ENCODE measurements at places on chromosomes 2 and 18. TPM values are rescaled to one million over a fixed set of nuclear protein-coding genes. Genes with fewer than 3 reads are reported as not detected.

GRCh38 chr2:33130054-33130447, 183.3 kb downstream of the LTBP1 start:
- H3K4me3 ChIP-seq, result no peak overlapping the region
- DNase-seq, result no peak
- peak overlapping the region; percentile 23 for H3K27ac ChIP-seq
- peaks cover 32% of the 10 kb centered on the region for H3K4me1 ChIP-seq

DNA sequence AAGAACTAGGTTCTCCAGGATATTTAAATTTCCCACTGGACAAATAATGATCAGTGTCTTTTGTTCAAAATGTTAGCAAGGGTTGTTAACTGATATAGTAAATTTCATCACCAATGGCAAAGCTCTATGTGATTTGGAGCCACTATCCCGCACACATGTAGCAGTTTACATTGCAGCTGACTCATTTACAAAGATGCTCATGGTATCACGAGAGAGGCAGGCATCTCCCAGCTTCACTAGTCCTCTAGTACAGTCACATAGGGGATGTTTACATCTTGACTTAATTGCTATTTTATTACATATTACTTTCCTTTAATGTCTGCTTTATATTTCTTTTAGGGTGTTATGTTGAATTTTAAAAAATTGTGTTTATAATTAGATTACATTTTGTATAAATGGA, 30.7 kb downstream of the KCNE4 start:
- no peak for DNase-seq
- H3K36me3 ChIP-seq, result no peaks in the 10 kb centered on the region
- no peaks in the 10 kb centered on the region for H3K27me3 ChIP-seq

DNA sequence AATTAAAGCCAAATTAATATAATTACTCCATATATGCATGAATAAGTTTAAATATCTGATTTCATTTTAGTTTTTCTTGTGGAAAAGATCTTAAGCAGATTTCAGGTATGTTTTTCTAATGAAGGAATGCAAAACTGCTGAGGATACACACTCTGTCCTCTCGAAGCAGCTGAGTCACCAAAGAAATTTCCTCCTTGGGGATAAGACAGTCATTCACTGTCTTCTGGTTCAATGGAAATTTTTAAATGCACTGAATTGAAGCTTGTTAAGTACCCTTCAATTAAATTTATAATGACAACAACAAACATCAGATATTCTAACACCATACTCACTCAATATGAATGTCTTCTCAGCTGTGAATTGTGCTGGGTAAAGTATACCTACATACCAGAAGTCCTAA, 101.5 kb upstream of the DNER start:
- DNase-seq, result no peak
- H3K4me1 ChIP-seq, result no peaks in the 10 kb centered on the region
- H3K36me3 ChIP-seq, result peaks cover 9% of the 10 kb centered on the region
- no peaks in the 10 kb centered on the region for H3K27me3 ChIP-seq

DNA sequence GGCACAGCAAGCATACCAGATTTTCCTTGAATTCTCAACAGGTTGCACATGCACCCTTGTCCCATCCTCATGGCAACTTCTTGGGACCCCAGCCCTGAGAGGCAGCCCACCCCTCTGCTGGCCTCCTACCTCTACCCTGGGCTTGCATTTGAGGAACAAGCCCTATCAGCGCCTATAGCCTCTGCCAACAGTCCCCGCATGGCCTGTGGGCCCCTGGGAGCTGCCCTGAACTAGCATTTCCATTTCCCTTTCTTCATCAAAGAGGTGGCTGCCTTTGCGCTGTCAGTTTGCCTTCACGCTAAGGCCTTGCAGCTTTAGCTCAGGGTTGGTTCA, 5.4 kb upstream of the ZAP70 start:
- no peak for DNase-seq
- no peaks in the 10 kb centered on the region for H3K27me3 ChIP-seq

DNA sequence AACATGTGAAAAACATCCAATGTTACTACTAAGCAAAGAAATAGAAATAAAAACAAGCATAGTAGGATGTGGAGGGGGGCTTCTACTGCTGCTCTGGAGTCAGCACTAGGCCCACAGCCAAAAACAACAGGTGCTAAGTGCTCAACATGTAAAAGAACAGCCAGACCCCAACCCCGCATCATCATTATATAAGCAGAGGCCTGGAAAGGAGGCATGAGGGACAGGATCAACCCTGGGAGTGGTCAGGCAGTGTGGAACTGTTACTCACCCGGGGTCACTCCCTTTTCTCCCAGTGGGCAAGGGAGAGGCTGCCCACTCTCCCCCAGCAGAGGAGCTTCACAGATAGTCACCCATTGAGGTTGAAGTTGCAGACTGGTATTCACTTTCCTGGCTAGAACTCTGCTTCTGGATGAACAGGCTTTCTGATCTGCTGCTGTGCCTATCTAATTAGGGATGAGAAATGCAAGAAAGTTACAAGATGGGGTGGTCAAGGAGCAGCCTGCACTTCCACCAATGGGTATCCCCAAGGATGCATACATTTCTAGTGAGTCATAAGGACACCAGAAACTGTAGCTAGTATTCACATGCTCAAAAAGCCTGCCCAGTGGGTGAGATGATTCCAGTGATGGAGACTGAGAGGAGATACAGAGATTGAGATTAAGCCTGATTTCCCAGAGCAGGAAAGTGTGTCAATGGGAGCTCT, 480.1 kb upstream of the TCF4 start:
- H3K4me1 ChIP-seq, result peaks cover 9% of the 10 kb centered on the region
- no peaks in the 10 kb centered on the region for H3K27me3 ChIP-seq
- peak overlapping the region; percentile 67 for H3K27ac ChIP-seq
- no peak overlapping the region for H3K4me3 ChIP-seq
- DNase-seq, result no peak

GRCh38 chr2:47485751-47486300, 82.9 kb downstream of the MSH2 start:
- no peak overlapping the region for H3K27ac ChIP-seq
- peaks cover 14% of the 10 kb centered on the region for H3K36me3 ChIP-seq
- H3K27me3 ChIP-seq, result no peaks in the 10 kb centered on the region
- no peak overlapping the region for H3K4me3 ChIP-seq
- DNase-seq, result no peak

DNA sequence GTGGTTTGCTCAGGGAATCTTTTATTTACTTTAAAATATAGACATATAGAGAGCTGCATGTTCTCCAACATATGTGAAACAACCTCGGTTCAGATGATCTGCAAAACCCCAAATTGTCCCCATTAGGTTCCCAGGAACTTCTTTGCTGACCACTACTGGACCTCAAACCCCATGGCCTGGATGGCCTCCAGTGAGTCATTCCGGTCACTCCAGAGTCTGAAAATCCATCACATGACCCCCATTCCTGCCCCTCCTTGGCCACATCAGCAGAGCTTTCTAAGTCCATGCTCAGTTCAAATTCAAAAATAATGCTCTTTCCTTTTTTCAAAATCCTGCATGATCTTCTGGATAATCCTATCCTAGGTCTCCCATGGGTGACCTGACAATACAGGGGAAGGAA, 271.0 kb downstream of the TNS1 start:
- H3K36me3 ChIP-seq, result no peaks in the 10 kb centered on the region
- no peak for DNase-seq
- no peak overlapping the region for H3K27ac ChIP-seq
- H3K4me1 ChIP-seq, result peaks cover 75% of the 10 kb centered on the region
- no peak overlapping the region for H3K4me3 ChIP-seq
- H3K27me3 ChIP-seq, result no peaks in the 10 kb centered on the region

DNA sequence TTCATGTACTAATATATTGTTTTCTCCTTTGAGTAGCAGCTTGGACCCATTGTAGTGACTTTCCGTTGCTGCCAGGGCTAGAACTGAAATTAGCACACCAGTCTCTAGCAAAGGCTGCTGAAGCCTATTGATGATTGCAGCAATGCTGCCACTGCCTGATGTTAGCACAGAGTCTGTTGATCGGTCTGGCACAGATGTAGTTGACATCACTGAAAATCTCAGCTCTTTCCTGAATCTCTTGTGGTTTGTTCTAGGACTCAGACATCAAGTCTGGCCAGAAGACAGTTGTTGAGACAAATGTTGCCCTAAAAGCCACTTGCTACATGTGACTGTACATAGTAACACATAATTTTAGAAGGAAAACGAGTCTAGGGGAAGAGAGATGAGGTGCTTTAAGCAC, 47.2 kb downstream of the VAPA start:
- no peak for DNase-seq
- no peaks in the 10 kb centered on the region for H3K36me3 ChIP-seq
- no peak overlapping the region for H3K27ac ChIP-seq
- H3K4me1 ChIP-seq, result no peaks in the 10 kb centered on the region

DNA sequence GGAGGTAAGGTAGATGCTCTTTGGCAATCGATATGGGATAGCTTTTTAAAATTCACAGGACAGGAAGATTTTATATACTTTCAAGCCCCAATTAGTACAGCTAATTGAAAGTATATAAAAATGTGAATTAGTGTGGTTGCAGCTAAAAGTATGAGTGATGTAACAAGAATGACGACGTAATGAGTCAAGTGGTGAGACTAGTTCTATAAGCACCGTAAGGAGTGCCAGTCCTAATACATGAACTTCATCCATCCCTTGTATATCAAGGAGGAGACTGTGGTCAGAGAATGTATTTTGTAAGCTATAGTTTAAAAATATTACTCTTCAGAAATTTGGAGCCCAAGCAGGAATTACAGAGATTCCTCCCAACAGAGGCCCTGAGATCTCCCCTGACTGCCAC, 25.8 kb downstream of the DNAJC27 start:
- no peaks in the 10 kb centered on the region for H3K27me3 ChIP-seq
- peaks cover 52% of the 10 kb centered on the region for H3K36me3 ChIP-seq
- no peak for DNase-seq
- H3K4me3 ChIP-seq, result no peak overlapping the region
- no peak overlapping the region for H3K27ac ChIP-seq
- peaks cover 6% of the 10 kb centered on the region for H3K4me1 ChIP-seq

GRCh38 chr2:104897515-104898184, 43.7 kb downstream of the POU3F3 start:
- H3K4me1 ChIP-seq, result no peaks in the 10 kb centered on the region
- peaks cover 43% of the 10 kb centered on the region for H3K27me3 ChIP-seq
- no peak for DNase-seq

- H3K27me3 ChIP-seq, result no peaks in the 10 kb centered on the region
Measured at GRCh38 chr2:226905718-226906117, 69.9 kb downstream of the RHBDD1 start.

- H3K4me3 ChIP-seq, result no peak overlapping the region
- no peak overlapping the region for H3K27ac ChIP-seq
- H3K27me3 ChIP-seq, result peaks cover 9% of the 10 kb centered on the region
- DNase-seq, result no peak
- no peaks in the 10 kb centered on the region for H3K36me3 ChIP-seq
Measured at GRCh38 chr2:121129692-121130091, 155.3 kb downstream of the TFCP2L1 start.

GRCh38 chr2:78754930-78755329, 270.6 kb upstream of the REG3G start:
- H3K4me1 ChIP-seq, result no peaks in the 10 kb centered on the region
- no peak overlapping the region for H3K4me3 ChIP-seq
- no peak for DNase-seq
- no peaks in the 10 kb centered on the region for H3K27me3 ChIP-seq
- H3K27ac ChIP-seq, result no peak overlapping the region
- no peaks in the 10 kb centered on the region for H3K36me3 ChIP-seq

- DNase-seq, result peak; percentile 81
- peaks cover 54% of the 10 kb centered on the region for H3K4me1 ChIP-seq
- H3K27me3 ChIP-seq, result peaks cover 4% of the 10 kb centered on the region
- H3K36me3 ChIP-seq, result no peaks in the 10 kb centered on the region
Measured at GRCh38 chr2:98086491-98087446, at the start of gene VWA3B. Gene VWA3B (plus strand): TSS chr2:98087167. CDS start chr2:98093093, 5,926 bp downstream.

- H3K4me3 ChIP-seq, result no peak overlapping the region
- H3K36me3 ChIP-seq, result peaks cover 3% of the 10 kb centered on the region
- DNase-seq, result no peak
- H3K4me1 ChIP-seq, result peaks cover 4% of the 10 kb centered on the region
- no peak overlapping the region for H3K27ac ChIP-seq
Measured at GRCh38 chr2:159270744-159271379, 15.6 kb downstream of the WDSUB1 start.

- no peaks in the 10 kb centered on the region for H3K4me1 ChIP-seq
- no peaks in the 10 kb centered on the region for H3K27me3 ChIP-seq
- H3K4me3 ChIP-seq, result no peak overlapping the region
- peak; percentile 14 for DNase-seq
- H3K27ac ChIP-seq, result no peak overlapping the region
- H3K36me3 ChIP-seq, result no peaks in the 10 kb centered on the region
Measured at GRCh38 chr2:23520256-23520655, 135.3 kb downstream of the KLHL29 start.

- no peak overlapping the region for H3K4me3 ChIP-seq
- peak overlapping the region; percentile 18 for H3K27ac ChIP-seq
- no peaks in the 10 kb centered on the region for H3K4me1 ChIP-seq
Measured at GRCh38 chr2:111967018-111967417, 68.6 kb downstream of the MERTK start.

GRCh38 chr2:98465456-98466226, 21.0 kb downstream of the INPP4A start:
- no peaks in the 10 kb centered on the region for H3K27me3 ChIP-seq
- H3K4me3 ChIP-seq, result no peak overlapping the region
- H3K27ac ChIP-seq, result peak overlapping the region; percentile 60
- no peaks in the 10 kb centered on the region for H3K36me3 ChIP-seq
- peak; percentile 91 for DNase-seq
- H3K4me1 ChIP-seq, result peaks cover 10% of the 10 kb centered on the region

GRCh38 chr18:26456070-26456491, 92.3 kb downstream of the KCTD1 start:
- peaks cover 3% of the 10 kb centered on the region for H3K4me1 ChIP-seq
- H3K27me3 ChIP-seq, result no peaks in the 10 kb centered on the region
- no peak overlapping the region for H3K4me3 ChIP-seq

DNA sequence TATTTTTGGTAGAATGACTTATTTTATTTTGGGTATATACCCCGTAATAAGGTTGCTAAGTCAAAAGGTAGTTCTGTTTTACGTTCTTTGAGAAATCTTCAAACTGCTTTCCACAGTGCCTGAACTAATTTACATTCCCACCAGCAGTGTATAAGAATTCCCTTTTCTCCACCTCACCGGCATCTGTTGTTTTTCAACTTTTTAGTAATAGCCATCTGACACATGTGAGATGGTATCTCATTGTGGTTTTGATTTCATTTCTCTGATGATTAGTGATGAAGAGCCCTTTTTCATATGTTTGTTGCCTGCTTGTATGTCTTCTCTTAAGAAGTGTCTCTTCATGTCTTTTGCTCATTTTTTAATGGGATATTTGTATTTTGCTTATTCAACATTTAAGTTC, 215.2 kb upstream of the TFPI start:
- H3K27ac ChIP-seq, result no peak overlapping the region
- H3K27me3 ChIP-seq, result no peaks in the 10 kb centered on the region
- H3K4me1 ChIP-seq, result no peaks in the 10 kb centered on the region
- no peak overlapping the region for H3K4me3 ChIP-seq
- H3K36me3 ChIP-seq, result no peaks in the 10 kb centered on the region
- DNase-seq, result no peak

GRCh38 chr2:218202266-218202665, 14.7 kb upstream of the ARPC2 start:
- H3K27me3 ChIP-seq, result no peaks in the 10 kb centered on the region
- H3K27ac ChIP-seq, result no peak overlapping the region
- no peak for DNase-seq
- H3K36me3 ChIP-seq, result no peaks in the 10 kb centered on the region
- H3K4me1 ChIP-seq, result no peaks in the 10 kb centered on the region
- H3K4me3 ChIP-seq, result no peak overlapping the region

The PELI1 gene
- 14.2 TPM for total RNA-seq

The NR4A2 gene
- 0.63 TPM for total RNA-seq

The MRO gene
- 4.3 TPM for total RNA-seq

The CCDC74B gene
- 0.87 TPM for total RNA-seq

The ZAP70 gene
- not detected for total RNA-seq

The DPP4 gene
- 9.4 TPM for total RNA-seq

The CNRIP1 gene
- total RNA-seq, result 7.6 TPM

The KCNE4 gene
- total RNA-seq, result 3.7 TPM

The ABCG8 gene
- not detected for total RNA-seq

The LYG1 gene
- not detected for total RNA-seq

Data from heart left ventricle (tissue), 16 donors.